Activated T-helper 2 cell treated with anti-CD3 and anti-CD28 coated beads, Interferon-gamma antibody, Interleukin-2, Interleukin-4, amounts not matched to agents 10 μg/mL and 5 μg/mL and 100 μg/mL, durations not matched to agents 14 hours and 24 hours and 36 hours (primary cell): ENCODE measurements at places on chromosomes 16 and 17. TPM values are rescaled to one million over a fixed set of nuclear protein-coding genes. Genes with fewer than 3 reads are reported as not detected.

- no peak for DNase-seq
These were observed 4.5 kb downstream of the NXPH3 start for GRCh38 chr17:49580055-49580721.

DNA sequence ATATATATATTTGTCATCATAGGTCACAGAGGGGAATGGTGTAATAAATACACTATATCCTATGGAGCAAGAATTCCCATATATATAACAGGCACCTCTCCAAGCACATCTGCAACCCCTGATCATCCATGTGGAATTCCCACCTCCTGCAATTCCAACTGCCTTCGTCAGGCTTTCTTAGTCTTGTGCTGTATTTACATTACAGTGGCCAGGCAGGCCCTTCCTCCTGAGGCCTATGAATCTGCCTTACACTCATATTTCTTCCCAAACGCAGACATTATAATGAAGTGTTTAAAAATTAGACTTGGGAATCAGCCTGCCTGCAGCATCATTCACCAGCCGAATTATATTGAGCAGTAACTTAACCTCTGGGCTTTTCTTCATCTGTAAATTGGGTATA is 19.3 kb upstream of the DNAH9 start:
- DNase-seq = no peak

The MT1H gene
- total RNA-seq = not detected in 2 replicates

DNA sequence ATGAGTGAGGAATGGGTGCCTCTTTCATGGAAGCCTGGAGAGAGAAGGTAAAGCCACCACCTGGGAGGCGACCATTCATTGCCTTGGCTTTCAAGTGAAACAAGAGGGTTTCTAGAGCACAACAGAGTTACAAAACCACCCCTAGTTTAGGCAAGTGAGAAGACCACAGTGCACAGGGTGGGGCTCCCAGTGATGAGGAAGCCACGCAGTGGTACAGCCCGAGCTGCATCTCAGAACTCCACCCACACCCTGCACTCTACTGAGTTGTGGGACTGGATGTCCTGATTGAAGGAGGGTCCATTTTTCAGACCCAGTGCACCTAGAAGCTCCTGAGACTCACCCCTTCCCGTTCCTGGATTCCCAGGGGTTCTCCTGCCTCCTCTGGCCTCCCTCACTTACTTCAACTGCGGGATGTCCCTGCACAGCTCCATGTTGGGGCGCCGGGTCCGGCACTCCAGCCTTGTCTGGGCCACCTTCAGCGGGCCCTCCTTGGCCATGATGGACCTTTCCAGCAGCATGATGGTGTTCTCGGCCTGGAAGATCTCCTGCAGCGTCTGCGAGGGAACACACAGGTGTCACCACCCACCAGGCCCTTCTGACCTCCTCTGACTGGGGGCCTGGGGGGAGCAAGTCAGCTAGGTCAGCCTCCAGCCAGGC is 55.1 kb upstream of the EMP2 start:
- no peak for DNase-seq

- no peak for DNase-seq
These were observed 12.0 kb upstream of the CLUH start for GRCh38 chr17:2723505-2723996.

The TAOK2 gene
- 36.0 and 36.5 TPM in 2 replicates for total RNA-seq
